OCI-M1 (cell line): ENCODE measurements at places on chromosomes 11 and 22.

- DNase-seq = peak; percentile 20
Observed at GRCh38 chr22:38950527-38951295, 6.7 kb upstream of the APOBEC3A start.

DNA sequence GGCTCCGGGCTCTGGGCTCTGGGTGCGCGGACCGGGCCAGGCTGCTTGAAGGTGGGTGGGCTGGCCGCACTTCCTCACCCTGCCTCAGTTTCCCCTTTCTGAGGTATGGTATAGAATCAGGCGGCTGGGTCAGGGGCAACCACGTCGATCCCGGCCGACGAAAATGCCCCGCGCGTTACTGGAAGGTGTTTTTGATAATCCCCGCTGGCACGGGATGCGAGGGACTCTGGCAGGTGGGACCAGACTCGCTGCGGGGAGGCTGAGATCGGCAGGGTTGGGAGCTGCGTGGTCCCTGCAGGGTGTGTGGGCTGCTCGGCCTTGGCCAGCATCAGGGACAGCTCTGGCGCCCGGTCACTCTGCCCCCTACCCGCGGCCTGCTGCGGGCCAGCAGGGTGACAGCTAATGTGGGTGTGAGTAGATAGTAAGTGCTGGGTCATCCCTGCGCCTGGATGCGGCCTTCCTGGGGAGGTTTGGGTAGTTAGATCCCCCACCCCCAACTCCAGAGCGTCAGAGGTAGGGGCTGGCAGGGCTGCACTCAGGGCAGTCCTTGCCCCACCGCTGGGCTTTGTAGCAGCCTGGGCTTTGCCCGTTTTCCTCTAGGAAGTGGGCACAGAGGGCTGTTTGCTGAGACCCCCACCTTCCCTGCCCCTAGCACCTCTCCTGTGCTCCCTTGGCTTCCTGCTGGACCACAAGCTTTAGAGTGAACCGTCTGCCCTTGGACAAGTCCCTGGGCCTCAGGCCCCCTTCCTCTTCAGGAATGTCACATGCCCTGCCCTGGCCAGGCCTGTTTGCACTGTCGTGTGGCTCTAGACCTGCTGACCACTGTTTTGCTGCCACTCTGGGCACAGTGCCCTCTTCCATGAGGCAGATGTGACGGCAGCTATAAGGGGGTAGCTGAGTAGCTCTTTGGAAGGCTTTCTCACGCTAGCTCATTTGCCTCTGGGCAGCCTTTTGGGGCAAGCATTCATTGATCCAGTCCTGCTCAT is 579 bp downstream of the TANGO2 start:
- peak; percentile 75 for DNase-seq

GRCh38 chr11:44029977-44030911 is 17.5 kb upstream of the ACCSL start:
- peak; percentile 13 for DNase-seq

DNA sequence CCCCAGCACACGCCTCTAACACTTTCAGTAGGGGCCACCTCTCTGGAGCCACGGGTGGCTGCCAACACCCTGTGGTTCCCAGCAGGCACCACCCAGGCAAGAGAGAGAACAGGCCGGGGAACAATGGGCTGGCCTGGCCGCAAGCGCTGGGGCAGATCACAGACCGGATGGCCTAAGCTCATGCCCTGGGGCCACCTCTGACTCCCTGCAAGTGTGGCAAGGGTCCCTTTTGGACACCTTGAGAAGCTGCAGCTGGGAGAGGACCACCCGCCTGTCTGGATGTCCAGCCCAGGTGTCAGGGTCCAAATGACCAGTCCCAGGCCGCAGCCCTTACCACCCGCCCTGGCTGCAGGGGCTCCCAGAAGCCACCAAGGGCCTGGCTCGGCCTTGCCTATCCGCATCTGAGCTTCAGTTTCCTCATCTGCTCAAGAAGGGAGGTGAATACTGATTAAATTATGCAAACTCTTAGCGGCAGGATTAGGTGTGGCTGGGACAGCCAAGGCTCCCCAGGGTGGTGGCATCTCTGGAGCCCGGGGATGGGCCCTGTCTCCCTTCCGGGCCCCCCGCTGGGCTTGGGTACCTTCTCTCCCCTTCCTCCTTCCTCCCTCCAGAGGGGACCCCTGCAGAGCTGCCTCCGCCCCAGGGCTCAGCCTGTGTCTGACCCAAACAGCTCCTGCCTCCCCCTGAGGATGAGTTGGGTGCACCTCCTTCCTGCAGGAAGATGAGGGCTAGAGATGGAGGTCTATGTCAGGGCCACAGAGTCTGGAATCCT is 785 bp upstream of the SUSD2 start:
- DNase-seq = no peak

DNA sequence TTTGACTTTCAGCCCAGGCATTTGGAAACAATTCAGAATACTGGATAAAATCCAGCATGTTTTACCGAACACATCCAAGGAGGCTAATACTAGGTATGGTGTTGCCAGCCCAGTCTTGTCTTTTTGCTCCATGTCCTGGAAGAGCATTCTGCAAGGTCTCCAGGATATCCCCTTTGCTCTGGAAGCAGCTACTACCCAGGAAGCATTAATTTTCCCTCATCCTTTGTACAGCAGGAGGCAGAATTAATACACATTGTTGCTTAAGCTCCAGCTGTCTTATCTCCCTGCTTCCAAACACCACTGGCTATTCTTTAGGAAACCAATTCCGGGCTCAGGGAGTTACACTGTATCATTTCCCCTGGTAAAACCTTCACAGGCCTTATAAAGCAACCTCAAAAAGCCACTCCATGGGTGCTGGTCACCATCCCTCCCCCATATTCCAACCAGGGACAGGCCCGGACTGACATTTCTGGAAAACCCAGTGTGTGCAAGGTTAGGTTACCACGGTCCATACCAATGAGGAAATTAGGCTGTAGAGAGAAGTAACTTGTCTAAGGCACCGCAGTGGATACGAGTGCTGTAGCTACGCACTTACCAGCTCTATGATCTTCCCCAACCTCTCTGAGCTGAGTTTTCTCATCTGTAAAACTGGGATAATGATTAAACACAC is 1.5 kb upstream of the UBASH3B start:
- no peak for DNase-seq

GRCh38 chr22:40898850-40899357 is 37.0 kb upstream of the DNAJB7 start:
- peak; percentile 84 for DNase-seq

- DNase-seq = no peak
Observed at GRCh38 chr11:91263496-91264365, 960.9 kb upstream of the FAT3 start.

DNA sequence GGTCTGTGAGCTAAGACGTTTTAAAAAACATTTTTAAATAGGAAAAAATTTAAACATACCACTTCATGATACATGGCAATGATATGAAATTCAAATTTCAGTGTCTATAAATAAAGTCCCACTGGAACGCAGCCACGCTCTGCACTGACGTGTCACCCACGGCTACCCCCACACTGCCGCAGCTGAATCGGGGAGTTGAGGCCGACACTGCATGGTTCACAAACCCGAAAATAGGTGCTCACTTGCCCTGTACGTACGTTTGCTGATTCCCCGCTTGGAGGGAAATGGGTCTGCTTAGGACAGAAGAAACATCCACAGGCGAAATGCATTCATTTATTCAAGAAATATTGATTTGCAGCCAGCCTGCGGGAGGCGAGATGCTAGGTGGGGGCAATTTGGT is 1342.3 kb downstream of the TBC1D22A start:
- no peak for DNase-seq

- no peak for DNase-seq
Observed at GRCh38 chr11:59810911-59811259, 307 bp upstream of the MRPL16 start.

DNA sequence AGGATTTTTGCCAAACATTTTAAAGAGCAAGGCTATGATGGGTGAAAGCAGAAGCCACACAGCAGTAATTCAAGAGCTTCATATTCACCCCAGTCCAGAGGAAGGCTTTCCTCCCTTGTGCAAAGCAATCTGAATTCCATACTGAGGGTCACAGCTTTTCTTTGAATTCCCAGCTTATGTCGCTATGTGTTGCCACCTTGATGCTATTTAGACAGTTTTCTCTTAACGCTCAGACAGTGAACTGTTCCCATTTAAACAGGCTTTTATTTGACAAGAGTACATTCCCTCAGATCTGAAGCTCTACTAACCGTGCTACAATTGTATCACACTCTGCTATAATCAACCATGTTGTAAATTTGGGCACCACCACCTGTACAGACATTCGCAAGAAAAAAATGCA is 279.7 kb downstream of the CADM1 start:
- DNase-seq = no peak

GRCh38 chr22:44436736-44437135 is 61.3 kb downstream of the RTL6 start:
- no peak for DNase-seq

GRCh38 chr11:16605389-16605893 is 133.0 kb upstream of the C11orf58 start:
- peak; percentile 71 for DNase-seq

DNA sequence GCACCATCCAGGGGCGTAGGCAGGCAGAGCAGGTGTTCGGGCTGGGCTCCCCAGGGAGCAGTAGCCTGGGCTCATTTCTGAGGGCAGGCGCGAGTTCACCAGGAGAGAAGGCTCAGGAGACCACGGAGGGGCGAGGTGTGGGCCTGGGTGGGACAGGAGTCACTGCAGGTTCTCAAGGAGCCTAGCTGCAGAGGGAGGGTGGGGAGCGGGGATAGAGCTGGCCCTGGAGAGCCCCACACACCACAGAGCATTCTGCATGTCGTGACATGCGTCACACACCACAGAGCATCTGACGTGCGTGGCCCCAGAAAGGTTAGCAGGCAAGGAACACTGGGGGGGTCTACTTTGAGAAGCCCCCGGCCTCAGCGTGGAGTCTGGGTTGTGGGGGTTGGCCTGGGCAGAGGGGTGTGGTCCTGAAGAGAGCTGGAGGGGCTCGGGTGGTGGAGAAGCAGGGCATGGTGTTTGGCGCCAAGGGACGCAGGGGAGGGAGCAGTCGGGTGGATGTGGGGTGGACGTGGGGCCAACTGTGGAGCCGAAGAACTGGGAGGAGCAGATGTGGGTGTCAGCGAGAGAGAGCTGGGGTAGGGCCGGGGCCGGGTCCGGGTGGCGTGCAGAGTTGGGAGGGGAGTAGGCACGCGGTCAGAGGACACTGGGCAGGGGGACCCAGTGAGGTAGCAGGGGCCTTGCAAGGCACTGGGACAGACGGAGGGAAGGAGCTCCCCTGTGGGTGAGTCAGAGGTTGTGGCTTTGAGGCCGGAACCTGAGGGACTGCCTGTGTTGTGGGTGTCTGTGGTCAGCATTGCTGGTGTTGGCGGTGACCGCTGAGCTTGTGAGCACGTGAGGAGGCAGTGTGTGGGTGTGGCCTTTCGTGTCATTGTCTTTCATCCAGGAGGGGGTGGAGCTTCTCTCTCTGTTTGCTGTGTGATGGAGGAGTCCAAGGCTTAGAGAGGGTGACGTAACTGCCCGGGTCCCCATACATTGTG is 25.5 kb downstream of the CTTN start:
- DNase-seq = peak; percentile 100

DNA sequence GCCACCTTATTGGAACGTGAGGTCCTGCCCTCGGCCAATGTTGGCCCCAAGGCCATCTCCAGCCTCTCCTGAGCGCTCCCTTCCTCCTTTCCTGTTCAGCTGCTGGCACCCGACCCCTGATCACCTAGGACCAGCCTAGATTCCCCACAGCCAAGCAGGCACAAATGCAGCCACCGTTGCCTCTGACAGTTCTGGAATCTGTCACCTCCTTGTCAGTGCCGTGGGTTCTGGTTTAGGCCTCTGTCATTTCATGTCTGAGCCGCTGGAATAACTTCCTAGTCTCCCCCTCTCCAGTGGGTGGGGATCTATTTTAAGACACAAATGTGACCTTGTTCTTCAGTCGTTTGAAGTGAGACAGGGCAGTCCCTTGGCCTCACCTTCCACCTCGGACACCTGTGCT is 29.7 kb downstream of the FADS3 start:
- no peak for DNase-seq

DNA sequence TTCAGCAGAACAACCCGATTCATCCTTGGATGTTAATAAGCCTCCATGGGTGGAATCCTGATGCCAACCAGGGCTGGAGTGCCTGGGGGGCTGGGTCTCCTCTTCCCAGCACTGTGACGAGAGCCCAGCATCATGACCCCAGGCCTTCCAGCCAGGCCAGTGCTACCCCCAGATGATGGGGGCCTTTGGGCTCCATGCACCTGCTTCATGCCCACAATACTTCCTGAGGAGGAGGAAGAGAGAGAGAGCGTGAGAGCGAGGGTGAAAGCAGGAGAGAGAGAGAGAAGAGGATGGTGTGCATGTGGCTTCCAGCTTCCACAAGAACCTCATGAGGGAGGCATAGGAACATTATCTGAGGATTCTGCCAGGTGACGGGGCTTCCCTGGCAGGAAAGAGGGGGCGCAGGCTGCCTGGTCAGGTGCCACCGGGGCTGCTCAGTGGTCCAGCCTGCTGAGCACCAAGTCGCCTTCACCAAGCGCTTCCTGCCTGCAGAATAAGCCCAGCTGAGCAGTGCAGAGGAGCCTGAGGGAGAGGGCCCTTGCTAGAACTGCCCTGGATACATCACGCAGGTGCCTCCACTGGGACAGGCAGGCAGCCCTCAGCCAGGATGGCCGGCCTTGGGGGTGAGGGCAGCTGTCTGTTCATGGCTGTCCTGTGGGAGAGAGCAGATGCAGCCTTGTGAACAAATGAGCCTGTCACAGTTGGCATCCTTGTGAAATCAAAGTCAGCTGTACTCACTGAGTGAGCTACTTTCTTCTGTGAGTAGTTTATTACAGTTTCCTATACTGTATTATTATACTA is 243.3 kb upstream of the B3GAT1 start:
- DNase-seq = no peak

DNA sequence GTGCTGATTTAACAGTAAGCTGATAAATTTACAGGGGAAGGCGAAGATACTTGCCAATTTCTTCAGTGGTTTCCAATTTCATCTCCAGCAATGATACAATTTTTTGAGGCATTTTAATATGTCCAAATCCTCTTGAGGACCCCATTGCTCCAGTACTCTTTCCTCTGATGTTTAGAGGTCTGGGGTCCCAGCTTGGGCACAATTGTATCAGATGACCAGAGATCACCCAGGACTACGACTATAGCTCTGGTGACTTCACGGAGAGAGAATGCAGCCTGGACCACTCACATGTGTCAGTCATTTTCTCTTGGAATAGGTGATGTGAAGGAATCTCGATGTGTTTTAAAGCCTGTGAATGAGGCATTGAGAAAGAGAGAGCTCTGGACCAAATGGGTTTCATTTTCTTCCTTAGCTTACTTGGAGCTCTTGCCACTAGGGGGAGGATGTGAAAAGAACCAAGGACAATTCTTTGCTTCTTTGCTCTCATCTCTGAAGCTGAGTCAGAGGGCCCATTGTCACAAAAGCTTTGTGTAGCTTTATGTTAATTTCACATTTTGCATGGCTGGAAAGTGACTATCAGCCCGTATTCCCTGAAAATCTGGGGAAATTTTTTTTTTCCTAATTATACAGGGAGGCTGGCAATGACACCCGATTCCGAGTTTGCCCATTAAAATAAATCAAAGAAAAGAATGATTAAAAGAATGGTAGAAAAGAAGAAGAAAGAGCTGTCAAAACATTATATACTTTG is 6.7 kb upstream of the CCDC90B start:
- DNase-seq = peak; percentile 91

GRCh38 chr11:44936525-44936924 is 14.2 kb downstream of the TP53I11 start:
- peak; percentile 87 for DNase-seq
